ENCODE measurements at places on chromosomes 3 and 15.

- no peak for DNase-seq
These were observed 4.5 kb upstream of the ZNF280D start for GRCh38 chr15:56737791-56738190.

DNA sequence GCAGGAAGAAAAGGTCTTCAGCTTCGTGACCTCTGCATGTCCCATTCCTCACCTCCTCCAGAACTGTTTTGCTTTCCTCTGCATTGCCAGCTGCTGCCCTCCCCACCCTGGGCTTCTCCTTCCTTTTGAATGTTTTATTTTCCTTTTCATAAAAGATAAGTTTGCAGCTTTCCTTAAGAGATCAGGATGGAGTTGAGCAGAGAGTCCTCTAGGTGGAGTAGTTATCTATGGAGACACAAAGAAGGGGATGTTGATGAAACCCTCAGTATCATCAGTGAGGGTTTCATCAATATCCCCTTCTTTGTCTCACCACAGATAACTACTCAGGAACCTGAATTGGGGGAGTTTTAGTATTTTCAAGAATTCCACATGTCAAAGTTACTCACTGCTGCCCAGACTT is 19.0 kb upstream of the SLC25A36 start:
- DNase-seq = no peak

GRCh38 chr3:122572940-122573412 is 4.5 kb upstream of the PARP15 start:
- no peak for DNase-seq

GRCh38 chr3:47012342-47013230 is 33.1 kb downstream of the NBEAL2 start:
- no peak for DNase-seq

DNA sequence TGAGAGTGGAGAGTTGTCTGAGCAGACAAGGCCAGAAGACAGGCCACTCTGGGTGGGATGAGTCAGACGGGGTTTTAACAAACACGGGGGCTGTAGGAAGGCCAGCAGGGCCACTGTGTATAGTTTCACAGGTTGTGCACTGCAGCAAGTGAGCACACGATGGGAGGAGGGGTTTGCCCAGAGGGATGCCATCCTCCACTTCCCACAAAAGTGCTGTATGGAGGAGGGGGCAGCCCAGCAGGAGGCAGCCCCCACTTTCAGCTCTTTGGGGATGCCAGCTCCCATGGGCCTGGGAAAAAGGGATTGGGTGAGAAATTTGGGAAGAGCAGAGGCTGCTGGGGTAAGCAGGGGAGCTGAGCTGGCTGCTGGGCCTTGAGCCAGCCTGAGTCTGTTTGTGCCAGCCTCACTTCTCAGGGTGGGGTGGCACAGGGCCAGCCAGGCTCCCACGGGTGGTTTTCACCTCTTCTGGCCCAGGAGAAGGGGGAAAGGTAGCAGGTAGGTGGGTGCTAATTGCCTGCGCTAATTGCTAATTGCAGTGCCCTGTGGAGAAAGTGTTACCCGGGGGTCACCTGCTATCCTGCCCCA is 6.7 kb downstream of the ZBTB47 start:
- no peak for DNase-seq
